ENCODE measurements at places on chromosomes 2 and 18.

GRCh38 chr2:189799531-189799930 is 15.3 kb downstream of the PMS1 start:
- no peak for DNase-seq

GRCh38 chr2:67240507-67240906 is 156.6 kb upstream of the ETAA1 start:
- DNase-seq, result no peak

DNA sequence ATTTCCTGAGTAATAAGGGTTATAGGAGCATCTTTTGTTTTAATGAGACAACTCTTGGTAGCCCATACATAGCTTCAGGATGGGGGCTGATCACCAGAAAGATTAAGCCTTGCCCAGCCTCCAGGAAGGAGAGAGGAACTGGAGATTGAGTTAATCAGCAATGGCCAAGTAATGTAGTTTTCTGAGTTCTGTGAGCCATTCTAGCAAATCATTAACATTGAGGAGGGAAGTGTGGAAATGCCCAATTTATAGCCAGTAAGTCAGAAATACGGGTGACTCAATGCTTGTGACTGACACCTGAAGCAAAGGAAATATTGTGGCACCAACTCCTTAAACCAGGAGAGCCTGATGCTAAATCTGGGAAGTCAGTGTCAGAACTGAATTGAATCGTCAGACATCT is 205.1 kb upstream of the SRD5A2 start:
- DNase-seq, result no peak

DNA sequence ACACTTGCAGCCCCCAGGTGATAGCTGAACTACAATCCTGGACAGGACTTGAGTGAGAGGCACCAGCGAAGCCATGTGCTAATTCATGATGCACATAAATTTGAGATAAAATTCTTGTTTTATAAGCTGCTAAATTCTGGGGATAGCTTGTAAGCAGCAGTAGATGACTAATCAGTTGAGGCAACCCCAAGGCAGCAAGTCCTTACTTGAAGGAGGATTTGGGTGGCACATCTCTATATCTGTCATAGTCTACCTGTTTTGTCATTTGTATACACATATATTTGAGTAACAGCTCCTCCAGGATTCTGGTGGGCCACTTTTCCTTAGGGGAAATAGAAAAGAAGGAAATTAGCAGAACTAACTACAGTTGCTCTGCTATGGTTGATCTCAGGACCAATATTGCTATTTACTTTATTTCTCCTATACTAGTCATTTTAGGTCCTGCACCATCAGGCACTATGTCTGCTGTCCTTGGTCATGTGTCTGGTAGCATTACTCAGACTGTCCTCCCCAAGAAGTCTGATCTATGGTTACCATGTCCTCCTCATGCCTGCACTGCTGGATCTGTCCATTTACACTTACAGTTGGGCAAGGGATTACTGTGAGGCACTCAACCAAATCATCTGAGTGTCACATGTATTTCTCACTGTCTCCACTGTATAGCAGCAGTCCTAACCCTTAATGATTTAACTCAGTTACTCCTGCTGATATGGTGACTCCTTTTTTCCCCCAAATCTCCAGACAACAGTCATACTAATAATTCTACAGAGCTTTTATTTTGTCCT is 436.0 kb upstream of the CWC22 start:
- no peak for DNase-seq

DNA sequence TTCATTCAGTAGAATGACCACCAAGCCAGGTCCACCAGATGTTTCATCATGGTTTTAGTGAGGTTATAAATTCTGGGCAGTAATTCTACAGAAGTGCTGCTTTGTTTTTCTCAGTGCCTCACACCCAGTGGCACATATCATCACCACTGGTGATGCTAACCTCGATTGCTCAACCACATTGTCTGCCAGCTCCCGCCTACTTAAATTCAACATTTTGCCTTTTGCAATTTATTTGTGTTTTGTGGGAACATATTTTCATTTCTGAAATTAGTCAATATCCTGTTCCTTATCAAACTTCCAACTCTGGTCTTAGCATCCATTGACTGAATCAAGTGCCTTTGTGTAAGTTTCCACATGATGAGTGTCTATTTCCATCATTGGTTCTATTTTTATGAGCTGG is 62.3 kb upstream of the TMEM178A start:
- DNase-seq, result no peak

DNA sequence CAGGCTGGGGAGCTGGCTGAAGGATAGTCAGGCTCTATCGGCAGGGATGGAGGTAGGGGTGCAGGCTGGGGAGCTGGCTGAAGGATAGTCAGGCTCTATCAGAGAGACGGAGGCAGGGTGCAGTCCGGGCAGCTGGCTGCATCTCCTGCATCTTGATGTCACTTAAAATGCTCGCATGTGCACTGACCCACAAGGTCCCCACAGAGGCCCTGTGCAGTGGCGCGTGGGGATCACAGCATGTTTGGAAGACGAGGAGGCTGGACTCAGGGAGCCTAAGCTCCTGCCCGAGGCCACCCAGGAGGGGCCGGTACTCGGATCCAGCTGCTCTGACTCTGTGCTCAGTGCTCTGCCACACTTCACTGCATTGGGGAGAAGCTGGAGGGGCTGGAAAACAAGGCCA is 189.0 kb upstream of the HDAC4 start:
- no peak for DNase-seq

DNA sequence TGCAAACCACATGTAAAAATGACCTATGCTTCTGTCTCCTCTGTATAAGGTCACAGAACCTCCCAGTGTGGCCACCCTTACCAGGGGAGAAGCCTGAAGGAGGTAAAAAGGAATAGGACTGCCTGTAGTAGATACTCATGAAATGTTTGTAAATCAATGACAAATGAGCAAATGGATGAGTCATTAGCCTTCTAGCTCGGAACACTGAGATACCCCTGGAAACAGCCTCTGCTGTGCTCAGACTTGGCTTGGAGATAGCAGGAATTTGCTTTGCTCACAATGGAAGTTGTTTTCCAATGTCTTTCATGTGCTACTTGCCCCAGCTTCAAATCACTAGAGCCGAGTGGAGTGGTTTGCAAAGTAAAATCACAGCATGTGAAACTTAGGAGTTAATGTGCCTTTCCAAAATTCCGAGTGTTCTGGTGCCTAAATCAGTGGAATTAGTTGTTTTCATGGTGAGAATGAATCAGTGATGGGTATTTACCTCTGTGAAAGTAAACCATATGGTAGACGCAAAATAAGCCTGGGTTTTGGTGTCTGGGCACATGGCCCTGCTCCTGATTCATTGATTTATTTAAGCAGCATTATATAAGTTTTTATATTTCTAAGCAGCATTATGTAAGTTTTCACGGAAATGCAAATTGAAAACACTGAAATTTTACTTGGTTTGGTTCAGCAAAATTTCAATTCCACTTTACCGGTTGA is 154.0 kb upstream of the MAP3K20 start:
- DNase-seq, result no peak

DNA sequence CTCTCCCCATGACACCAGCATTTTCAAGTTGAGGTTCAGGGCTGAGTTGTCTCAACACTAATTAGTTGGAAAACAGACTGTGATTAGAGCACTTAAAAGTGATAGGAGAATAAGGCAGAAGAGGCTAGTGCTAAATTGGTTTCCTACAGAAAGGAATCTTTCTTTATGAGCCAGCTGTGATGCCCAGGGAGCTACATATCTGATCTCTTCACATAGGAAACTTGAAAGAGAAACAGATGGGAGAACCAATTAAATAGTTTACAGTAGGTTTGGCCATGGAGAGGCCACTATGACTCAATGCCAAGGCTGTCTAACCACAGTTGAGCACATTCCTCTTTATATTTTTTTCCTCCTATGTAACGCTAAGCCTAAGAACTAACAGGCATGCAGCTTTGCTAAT is 418.3 kb upstream of the CYRIA start:
- DNase-seq, result no peak

DNA sequence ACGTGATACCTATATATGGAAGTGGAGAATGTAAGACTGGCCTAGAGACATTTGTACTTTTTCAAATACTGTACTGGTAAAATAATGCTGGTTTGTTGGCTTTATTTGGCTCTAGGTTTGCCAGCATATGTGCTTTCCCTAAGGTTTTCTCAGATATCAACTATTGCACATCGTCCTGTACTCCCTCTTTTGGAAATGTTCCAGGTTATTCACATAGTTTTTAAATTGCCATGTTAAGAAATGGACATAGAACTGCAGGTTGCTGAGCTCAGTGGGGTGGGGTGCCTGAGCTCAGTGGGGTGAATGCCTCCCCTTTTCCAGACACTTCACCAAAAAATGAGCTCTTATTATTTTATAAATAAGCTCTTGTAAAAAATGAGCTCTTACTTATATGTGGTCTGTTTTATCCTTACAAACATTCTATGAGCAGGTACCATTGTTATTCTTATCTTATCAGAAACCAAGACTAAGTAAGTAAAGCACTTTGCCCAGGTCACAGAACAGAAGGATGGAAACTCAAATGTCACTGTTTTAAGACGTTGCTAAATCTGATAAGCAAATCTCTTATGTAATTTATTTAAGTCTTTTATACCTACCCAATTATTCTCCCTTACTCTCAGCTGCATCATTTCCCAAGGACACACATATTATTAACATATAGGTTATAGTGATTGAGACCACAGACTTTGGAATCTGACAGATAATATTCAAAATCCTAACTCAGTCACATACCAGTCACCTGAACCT is 99.0 kb downstream of the CPS1 start:
- DNase-seq, result no peak
